NCI-H1436 (cell line): ENCODE measurements at places on chromosomes 6 and 20.

DNA sequence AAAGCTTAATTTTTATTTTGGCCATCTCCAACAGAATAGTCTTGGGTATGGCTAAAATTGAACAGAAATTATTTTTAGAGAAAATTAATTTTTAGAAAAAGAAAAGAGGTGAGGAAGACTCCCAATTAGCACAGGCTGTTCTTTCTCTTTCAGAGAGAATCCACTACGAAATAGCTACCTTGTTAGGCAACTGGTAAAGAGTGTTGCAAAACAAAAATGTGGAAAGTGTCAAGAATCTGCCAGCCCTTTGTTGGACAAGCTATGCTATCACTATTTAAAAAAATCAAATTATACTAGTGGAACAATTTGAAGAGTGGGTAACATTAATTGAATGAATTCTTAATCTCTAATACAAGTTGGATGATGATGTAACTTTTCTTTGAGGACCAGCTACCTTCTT is 19.2 kb upstream of the ZSCAN9 start:
- no peak for DNase-seq

GRCh38 chr6:21173031-21173430 is 420.5 kb upstream of the SOX4 start:
- DNase-seq = no peak

DNA sequence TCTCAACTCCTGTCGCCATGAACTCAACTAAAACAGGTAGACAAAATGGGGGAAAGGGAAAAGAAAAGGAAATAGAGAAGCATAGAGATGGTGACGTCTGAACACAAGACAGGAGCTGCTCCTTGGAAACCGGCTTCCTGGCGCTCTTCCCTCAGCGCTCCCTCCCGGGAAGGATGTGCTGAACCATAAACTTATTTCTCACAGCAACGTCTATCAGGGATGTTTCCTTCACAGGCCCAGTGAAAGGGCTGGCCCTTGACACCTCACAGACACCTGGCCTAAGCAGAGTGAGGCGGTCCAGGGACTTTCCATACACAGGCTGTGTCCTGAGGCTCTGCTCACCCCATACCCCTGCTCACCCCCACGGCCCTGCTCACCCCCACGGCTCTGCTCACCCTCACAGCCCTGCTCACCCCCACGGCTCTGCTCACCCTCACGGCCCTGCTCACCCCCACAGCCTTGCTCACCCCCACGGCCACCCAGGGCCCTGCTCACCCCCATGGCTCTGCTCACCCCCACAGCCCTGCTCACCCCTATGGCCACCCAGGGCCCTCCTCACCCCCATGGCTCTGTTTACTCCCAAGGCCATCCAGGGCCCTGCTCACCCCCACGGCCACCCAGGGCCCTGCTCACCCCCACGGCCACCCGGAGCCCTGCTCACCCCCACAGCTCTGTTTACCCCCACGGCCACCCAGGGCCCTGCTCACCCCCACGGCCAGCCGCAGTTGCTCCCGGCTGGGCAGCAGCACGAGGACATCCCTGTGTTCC is 653 bp downstream of the FRMD1 start:
- no peak for DNase-seq

- DNase-seq = no peak
Measured at GRCh38 chr6:35224720-35225119, 11.0 kb downstream of the SCUBE3 start.

- no peak for DNase-seq
Measured at GRCh38 chr6:167828325-167828956, 1.7 kb downstream of the AFDN start.

- peak; percentile 64 for DNase-seq
Measured at GRCh38 chr6:136326038-136326553, 36.5 kb upstream of the BCLAF1 start.

DNA sequence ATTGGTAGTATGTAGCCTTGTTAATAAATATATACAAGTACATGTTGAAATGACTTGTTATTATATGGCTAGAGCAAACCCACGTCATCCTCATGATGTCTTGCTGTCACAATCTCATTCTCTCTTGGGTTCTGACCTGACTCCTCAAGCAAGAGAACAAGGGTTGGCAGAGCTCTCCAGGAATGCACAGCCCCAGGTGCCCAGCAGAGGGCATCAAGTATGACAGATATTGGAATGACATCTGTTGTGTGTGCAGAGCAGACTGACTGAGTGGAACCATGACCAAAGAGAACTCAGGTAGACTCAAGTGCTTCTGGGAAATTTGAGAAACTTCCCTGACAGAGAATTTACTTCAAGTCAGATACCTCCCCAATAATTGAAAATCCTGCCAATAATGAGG is 90.6 kb downstream of the PAX1 start:
- no peak for DNase-seq

GRCh38 chr6:2216794-2217383 is 28.5 kb downstream of the GMDS start:
- DNase-seq = no peak

- no peak for DNase-seq
Measured at GRCh38 chr6:161963181-161963580, 689.3 kb upstream of the AGPAT4 start.

DNA sequence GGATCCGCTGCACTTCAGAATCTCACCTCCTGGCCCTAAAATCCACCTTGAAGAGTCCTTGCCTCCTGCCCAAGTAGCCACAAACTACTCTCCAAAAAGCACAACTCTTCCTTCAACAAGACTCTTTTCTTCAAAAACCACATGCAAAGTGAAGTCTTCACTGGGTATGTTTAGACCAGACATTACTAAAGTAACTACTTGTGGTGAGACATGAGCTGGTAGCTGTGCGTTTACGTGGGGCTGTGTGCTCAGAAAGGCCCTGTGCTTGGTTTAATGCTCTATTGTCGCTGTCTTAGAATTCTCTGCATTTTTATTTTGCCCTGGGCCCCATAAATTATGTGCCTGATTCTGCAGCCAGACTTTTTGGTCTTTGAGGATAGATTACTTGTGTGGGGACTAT is 104.4 kb upstream of the HDAC2 start:
- no peak for DNase-seq

- no peak for DNase-seq
Measured at GRCh38 chr6:25266456-25267100, 12.6 kb upstream of the CARMIL1 start.

DNA sequence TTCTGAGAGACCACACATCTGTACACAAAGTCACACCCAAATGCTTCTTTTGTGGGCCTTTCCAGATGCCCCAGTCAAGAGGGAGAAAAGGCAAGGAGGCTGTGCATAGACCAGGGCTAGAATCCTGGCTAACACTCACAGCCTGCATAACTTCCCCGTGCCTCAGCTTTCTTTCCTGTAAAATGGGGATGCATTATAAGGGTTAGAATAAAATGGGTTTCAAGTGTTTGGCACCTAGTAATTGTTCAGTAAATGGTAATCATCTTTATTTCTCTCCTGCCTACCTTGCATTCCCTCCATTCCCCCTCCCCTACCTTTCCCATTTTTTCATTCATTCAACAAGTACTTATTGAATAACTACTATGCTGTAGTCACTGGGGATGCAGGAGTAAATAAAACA is 29.4 kb downstream of the UNC5CL start:
- DNase-seq = no peak

GRCh38 chr20:50434653-50435396 is 75.4 kb upstream of the PTPN1 start:
- no peak for DNase-seq

GRCh38 chr6:25105070-25105925 is 169.5 kb upstream of the RIPOR2 start:
- DNase-seq = no peak

- no peak for DNase-seq
Measured at GRCh38 chr6:22152841-22153240, 144.0 kb downstream of the PRL start.

- no peak for DNase-seq
Measured at GRCh38 chr20:57460781-57461465, 64.0 kb downstream of the CTCFL start.

DNA sequence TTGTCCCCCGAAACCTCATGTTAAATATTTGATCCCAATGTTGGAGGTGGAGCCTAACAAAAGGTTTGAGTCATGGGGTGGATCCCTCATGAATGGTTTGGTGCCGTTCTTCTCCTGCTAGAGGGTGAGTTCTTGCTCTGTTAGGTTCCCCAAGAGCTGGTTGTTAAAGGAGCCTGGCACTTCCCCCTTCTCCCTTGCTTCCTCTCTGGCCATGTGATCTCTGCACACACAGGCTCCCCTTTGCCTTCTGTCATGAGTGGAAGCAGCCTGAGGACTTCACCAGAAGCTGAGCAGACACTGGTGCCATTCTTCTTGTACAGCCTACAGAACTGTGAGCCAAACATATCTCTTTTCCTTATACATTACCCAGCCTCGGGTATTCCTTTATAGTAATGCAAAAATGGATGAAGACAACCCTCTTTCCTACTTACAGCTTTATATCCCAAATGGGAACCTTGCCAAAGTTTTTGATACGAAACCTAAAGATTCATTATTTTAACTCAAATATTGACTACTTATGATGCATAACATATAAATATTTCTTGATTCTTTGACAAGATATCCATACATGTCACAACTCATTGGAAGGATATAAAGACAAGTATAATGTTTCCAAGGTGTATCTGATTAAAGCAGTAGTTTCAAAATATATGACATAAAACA is 61.0 kb downstream of the RNF182 start:
- no peak for DNase-seq

DNA sequence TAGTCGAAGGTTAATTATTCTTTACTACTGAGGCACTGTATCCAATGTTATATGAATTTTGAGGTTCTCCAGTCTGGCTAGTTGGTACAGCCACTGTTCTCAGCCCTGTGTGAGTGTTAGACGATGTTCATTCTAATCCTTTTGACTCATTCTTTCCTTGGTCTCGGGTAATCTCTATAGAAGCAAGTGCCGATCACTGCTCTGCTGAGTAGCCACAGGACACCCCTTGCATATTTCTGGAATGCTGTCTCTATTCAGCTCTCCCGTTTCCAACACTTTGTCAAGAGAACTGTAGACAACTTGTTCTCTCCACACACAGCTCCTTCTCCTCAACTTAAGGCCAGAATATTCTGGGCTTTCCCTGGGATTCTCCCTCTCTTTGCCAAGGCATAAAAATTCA is 42.4 kb upstream of the PLCB1 start:
- no peak for DNase-seq

GRCh38 chr20:23127506-23128279 is 41.6 kb upstream of the CD93 start:
- DNase-seq = no peak

DNA sequence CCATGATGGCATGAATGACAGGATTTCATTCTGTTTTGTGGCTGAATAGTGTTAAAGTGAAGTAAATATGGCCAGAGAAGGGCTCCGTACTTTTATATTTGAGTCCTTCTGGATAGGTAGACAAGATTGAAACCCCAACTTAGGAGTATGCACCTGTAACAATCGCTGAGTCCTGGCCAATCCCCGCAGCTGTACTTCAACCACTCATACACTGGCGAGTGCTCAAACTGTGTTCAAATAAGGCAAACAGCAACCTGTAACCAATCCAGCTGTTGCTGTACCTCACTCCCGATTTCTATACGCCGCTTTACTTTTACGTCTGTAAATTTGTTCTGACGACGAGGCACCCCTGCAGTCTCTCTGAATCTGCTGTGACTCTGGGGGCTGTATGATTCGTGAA is 6.7 kb downstream of the TTLL2 start:
- no peak for DNase-seq

DNA sequence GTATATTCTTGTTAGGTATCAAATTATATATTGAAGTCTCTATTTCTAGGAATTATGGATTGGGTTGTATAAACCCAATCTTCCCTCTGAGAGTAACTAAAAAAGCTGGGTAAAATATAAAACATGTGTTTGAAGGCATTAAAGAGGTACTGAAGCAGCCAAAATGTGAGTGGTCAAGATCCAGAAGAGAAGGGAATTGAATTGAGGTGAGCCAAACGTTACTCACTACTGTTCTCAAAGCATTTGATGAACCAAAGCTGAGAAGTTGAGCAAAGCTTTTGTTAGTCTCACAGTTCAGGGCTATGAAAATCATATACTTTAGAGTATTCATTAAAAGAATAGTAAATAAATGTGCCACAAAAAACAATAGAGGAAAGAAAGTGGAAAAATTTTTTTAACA is 365.8 kb downstream of the BCKDHB start:
- no peak for DNase-seq

DNA sequence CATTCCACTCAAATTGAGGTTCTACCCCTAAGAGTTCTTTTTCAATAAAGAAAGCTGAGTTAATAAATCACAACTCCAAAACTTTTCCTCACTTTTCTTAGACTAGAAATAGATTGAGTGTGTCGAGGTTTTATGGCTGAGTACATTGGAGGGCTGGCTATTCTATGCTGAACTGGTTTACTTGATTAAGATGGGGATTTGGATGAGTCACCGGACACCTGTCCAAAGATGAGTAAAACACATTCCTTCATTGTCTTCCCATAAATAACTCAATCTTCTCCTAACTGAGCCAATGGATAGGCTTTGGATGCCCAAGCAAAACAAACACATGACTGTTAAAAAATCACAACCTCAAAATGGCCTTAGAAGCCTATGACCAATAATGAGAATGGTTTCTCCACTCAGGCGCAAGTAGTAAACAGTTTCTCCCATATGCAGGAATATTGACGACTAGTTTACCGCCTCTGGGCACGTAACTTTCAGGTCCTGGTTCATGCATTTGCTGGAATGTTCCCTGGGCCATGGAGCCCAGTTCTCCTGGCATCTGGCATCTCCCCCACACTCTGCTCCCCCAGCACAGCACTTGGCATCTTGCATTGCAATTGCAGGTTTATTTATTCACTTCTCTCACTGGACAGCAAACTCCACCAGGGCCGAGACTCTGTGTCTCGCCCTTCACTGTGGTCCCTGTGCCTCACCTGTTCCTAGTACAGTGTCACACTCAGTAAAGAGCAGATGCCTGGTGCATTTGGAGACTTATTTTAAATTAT is 43.9 kb downstream of the BCAS1 start:
- DNase-seq = no peak

DNA sequence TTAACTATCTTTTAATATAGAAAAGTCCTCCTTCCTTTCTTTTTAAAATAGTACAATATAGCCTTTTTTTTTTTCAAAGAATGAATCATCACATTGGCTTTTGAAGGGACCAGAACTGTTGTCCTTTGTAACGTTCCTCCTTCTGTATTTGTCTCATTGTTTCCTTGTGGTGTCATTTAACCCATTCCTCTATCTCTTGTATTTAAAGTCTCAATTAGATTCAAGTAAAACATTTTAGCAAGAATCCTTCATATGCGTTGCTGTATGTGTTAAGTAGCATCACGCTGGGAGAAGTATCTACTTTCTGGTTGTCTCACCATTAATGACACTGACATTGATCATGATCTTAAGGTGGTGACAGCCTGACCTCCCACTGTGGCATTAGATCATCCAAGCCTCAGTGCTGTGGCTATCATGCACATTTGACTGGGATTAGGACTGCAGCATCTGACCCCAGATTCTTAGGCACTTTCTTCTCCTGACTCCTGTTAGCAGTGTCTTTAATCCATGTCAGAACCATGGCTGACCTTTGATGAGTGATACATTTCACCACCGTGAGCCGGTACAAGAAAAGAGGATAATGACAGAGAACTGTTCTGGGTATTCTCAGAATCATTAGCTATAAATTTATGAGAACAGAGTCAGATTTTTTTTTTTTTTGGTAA is 67.5 kb upstream of the TFB1M start:
- DNase-seq = no peak
